Foreskin keratinocyte (primary cell): ENCODE measurements at places on chromosomes 6 and 20.
A peak's percentile ranks its signal among the peaks of the same experiment; 100 is the strongest.

DNA sequence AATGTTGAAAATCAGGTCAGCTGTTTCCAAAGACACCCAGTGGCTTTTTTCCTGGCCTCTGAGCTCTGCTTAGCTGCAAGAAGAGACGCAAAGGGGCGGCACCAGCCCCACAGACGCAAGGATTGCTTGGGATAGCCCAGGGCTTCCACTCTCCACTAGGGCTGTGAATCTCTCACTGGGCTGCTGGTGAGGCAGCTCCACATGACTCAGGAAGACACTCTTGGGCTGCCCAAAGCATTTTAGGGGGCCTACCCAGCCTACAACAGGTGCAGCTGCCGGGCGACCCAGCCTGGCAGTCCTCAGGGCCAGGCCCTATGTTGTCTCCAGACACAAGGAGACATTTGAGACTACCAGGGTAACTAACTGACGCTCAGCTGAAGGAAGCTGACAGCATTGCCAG is 59.8 kb downstream of the FAM50B start:
- no peak for DNase-seq

- DNase-seq: peak; percentile 45
Observed at GRCh38 chr6:42453654-42454427, 2.1 kb upstream of the TRERF1 start.

GRCh38 chr6:109800771-109801170 is 109.7 kb downstream of the FIG4 start:
- no peak for DNase-seq

GRCh38 chr6:42300185-42300584 is 82.5 kb upstream of the MRPS10 start:
- DNase-seq: no peak

- no peak for DNase-seq
Observed at GRCh38 chr6:124968401-124968800, 6.2 kb downstream of the RNF217 start.

DNA sequence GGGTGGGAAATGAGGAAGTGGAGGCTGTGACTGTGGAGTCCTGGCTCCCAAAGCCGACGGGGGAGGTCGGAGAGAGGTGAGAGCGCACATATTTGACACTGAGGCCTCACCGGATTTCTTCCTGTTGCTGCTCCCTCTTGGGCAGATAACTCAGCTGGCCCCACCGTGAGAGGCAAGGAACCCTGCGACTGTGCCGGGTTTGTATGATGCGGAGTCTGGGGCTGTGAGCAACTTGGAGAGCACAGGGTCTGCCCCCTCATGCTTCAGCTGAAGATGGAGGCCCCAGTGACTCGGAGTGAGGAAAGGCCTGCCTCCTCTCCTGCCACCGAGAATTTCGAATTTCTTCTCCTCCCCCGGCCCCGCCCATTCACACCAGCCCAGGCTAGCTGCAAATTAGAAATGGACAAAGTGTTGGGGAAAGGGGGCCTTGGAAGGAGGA is 160.6 kb downstream of the GRM4 start:
- no peak for DNase-seq

DNA sequence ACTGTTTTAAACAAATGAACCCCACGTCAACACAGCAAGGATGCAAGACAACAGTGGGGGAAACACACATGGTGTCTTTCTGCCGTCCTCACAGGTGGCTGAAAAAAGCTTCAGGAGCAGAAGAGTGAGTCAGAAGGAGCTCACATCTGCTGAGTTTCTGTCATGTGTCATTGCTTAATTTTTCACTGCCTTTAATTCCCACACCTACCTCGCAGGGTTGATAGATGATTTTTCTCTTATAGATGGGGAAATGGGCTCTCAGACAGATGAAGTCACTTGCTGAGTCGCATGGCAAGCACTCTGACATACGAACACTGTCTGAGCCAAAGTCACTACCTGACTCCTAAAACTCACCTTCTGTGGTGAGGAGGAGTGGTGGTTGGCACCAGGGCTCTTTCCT is 28.3 kb upstream of the CARMIL1 start:
- DNase-seq: peak; percentile 96
